ENCODE measurements at places on chromosomes 3 and 15.
A peak's percentile ranks its signal among the peaks of the same experiment; 100 is the strongest.

- no peak for DNase-seq
These were observed 327.8 kb downstream of the GBE1 start for GRCh38 chr3:81433675-81434074.

GRCh38 chr3:189570916-189571315 lies 60.3 kb upstream of the TP63 start:
- no peak for DNase-seq

GRCh38 chr3:192915722-192916121 lies 1.9 kb downstream of the MB21D2 start:
- DNase-seq = no peak

- DNase-seq = no peak
These were observed 33.4 kb upstream of the CHRM5 start for GRCh38 chr15:33934921-33935320.

GRCh38 chr15:33735637-33736247 lies 232.6 kb upstream of the CHRM5 start:
- DNase-seq = no peak

- no peak for DNase-seq
These were observed 71.0 kb downstream of the ARHGEF26 start for GRCh38 chr3:154192225-154192624.

DNA sequence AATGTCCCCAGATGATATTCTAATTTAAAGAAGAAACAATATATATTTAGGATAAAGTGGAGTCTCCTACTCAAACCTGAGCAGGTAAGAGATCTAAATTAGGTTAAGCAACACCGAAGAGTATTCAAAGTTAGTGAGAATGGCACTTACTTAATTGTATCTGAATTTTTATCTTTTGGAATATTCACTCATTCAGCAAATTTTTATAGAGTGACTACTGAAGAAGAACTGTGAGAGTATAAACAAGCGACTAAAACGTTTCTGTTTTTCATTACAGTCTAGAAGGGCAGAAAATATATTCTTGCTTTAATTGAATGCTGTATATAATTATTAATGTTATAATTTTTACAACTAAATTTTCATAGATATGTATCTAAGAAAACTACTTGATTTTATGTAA lies 567.7 kb upstream of the TBL1XR1 start:
- no peak for DNase-seq

DNA sequence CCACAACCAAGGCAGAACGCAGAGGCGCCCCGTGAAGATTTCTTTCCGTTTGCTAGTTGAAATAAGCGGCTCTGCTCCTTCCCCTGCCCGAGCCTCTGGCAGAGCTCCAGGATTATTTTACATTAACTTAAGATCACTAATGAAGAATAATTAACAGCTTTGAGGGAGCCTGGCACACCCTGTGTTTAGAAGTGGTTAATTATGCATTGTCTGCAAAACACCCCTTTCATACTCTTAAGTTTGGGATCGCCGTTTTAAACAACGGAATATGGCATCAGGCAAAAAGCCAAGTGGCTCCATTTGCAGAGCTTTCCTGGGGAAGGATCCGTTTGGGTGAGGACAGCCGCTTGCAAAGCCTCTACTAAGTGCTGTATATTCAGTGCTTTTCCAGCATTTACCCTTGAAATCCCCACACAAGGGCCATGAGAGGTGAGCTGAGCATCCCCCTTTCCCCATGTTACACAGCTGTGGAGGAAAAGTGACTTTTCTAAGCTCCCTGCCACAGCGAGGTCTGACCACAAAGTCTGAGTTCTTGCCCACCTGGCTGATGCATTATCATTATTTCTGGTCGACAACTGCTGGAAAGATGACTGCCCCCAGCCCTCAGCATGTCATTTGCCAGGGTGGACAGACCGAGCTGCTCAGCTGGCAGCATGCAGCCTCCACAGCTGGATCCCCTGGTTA lies 33.9 kb downstream of the IQSEC1 start:
- no peak for DNase-seq

- DNase-seq = no peak
These were observed 146.1 kb downstream of the DPH6 start for GRCh38 chr15:35399901-35400300.

DNA sequence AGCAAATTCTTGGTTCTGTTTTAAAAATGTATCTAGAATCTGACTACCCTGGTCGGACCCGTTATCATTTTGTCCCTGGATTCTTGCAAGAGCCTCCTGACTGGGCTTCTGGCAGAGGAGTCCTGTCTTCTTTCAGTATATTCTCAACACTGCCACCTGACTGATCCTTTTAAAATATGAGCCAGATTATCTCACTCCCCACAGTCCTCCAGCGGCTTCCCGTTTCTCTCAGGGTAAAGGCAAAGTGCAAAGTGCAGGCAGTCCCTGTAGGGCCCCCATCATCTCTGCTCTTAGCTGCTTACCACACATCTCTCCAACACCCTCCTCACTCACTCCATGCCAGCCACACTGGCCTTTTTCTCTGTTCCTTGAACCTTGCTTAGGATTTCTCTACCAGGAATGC lies 28.4 kb downstream of the CRTC3 start:
- DNase-seq = no peak

GRCh38 chr15:74423431-74424257 lies 10.1 kb downstream of the SEMA7A start:
- no peak for DNase-seq

- peak; percentile 54 for DNase-seq
These were observed 11.5 kb upstream of the CHAC1 start for GRCh38 chr15:40941528-40942336.

DNA sequence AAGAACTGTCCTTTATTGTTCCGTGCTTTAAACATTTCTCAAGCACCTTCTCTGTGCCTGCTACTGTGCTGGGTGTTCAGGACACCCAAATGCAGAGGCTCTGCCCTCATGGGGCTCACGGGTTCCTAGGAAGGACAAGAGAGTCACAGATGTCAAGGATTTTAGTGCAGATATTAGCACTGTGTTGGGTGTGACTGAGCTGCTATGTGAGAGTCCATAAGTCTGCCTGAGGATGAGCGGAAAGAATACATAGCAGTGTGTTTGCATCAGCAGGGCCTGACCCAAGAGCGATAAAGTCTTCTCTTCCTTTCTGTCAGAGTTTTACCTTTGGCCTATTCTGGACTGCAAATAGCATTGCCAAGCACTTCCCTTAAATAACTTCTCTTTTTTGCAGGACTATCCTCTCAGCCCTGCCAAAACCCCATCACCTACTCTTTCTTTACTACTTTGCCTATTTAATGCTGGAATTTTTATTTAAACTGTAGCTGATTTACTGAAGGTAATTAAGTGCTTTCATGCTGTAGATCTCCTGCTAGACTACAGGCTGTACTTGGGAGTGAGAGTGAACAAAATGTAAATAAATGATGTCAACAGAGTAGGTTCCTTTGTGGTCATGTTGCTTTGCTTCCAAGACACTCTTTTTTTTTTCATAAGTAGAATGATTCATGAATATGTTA lies 459.4 kb upstream of the TPRG1 start:
- no peak for DNase-seq

DNA sequence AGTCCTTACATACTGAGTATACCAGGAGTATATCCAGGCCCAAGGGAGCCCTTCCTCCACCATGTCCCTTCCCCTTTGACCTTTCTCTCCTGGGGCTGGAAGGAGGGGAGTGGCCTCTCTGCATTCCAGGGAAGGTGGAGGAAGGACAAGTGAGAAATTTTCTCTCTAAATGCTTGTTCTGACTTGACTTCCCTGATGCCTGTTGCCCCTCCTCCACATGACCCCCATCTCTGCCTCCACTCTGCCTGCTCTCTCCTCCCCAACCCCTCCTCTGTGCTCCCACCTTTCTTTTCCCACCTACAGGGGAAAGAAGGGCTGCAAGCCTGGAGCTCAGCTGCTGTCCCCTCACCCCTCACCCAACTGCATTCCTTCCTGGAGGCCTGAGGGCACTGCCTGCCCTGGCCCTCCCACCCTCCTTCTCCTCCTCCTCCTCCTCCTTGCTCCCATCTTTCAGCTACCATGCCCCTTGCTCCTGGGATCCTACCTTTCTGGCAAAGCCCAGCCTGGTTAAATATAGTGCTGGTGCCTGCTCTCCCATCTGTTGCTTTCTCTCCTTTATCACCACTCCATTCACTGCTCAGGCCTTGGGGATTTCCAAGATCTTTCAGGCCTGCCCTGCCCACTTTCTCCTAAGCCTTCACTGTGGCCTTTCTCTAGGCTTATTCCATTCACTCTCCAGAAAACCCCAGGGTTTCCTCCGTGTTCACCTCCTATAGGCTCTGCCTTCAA lies 8.5 kb upstream of the DAG1 start:
- DNase-seq = no peak

DNA sequence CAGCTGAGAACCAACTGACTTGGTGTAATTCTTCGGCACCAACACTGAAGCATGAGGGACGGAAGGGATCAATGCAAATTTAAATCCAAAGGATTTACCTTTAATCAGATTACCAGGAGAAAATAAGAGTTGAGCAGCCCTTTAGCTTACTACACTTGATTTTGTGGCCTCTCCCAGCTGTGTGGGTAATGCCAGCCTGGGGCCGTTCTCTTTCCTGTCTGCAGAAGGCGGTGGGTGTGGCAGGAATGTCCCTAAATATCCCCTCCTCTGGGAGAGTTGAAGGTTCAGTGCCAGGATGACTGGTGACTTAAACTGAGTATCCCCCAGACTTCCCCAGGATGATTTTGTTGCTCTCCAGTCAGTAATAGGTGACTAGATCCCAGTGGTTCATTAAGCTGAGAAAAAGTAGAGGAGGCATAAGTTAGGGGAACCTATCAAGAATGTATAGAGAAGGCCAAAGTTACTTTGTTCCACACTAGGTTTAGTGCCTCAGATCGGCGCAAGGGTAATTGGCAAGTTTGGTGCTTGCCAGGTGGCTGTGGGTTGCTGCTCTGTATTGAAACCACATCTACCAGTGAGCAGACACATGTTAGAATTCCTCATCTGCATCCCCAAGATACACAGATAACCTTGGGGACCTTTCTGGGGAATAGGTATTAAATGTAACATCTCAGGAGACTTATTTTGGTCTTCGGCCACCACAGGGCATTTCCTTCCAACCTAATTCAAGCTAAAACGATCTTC lies 23.1 kb downstream of the MAPKBP1 start:
- DNase-seq = no peak

DNA sequence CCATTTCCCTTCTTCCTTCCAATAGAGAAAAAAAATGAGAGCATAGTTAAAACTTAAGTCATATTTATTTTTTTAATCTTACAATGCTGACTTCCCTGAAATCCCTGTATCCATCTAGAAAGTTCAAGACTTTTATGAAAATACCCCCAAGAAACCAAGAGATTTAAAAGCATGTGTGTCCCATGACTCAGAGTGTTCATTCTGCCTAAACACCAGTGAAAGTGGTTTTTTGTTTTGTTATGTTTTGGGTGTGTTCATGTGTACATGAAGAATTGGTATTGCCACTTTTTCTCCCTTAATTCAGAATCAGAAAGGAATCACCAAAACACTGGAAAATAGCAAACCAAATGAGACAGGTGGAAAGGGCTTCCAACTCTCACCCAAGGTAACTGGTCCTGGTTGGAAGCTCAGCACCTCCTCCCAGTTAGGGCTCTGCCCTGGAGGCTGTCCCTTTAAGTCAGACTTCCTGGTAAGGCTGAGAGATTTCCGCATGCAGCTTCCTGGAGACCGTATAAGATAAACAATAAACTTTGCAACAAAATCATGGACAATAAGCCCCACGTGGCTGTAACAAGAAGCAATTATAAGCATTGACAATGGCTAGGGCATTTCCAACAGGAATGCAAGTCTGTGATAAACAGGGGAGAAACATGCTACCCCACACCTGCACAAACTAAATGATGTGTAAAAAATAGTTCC lies 121.9 kb upstream of the ARHGEF3 start:
- DNase-seq = peak; percentile 8

GRCh38 chr3:122475316-122475715 lies 39.4 kb downstream of the KPNA1 start:
- no peak for DNase-seq

- DNase-seq = no peak
These were observed 382.9 kb upstream of the MCTP2 start for GRCh38 chr15:93848490-93848889.

All from activated T-helper 9 cell treated with anti-CD3 and anti-CD28 coated beads, Interleukin-2, amount 50 U/mL, for 16 hours (primary cell).